ENCODE measurements at places on chromosomes 6 and 20.
A peak's percentile ranks its signal among the peaks of the same experiment; 100 is the strongest.

- DNase-seq: no peak
Measured at GRCh38 chr20:21398109-21399004, 1.0 kb upstream of the NKX2-4 start.

DNA sequence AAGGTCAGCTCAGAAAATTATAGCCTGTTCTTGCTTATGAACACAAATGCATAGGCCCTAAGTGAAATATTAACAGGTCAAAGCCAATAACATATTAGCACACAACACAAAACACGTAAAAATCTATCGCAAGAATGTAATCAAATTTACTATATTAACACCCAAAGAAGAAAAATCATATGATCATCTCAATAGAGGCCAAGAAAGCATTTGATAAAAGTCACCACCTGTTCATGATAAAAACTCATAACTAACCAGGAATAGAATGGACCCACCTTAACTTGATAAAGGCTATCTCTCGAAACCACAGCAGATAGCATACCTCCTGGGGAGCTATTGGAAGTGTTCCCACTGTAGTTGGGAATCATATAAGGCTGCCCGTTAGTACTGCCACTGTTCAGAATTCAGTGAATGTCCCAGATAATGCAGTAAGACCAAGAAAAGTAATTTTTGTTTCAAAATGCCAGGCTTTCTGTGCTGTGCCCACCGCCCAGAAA is 21.6 kb downstream of the POFUT1 start:
- DNase-seq: no peak

DNA sequence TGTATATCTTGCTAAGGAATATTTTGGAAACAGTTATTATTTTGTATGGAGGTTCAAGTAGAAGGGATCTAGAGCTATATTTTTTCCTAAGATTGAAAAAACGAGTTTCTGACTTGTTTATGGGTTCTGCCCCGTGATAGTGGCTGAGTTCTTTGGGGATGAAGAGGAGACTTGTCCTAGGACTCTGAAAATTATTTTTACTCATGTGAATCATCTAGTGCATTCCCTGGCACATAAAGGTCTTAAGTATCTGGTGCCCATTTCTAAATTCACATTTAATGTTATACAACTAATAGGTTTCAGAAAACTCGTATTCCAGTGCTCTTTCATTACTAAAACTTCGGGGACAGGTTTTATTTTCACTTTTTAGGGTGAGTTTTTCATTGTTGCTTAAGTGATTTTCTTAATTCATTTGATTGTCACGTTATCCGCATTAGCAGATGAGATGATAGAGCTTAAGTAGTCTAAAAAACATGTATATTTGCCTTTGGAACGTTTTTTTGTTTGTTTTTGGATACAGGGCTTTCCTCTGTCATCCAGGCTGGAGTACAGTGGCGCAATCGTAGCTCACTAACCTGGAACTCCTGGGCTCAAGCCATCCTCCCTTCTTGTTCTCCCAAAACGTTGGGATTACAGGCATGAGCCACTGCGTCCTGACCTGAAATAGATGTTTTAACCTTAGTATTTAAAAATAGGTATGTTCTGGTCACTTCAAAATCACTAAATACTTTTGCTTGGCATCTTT is 2.1 kb downstream of the NFYA start:
- no peak for DNase-seq

GRCh38 chr20:23065266-23066201 is 16.1 kb upstream of the THBD start:
- no peak for DNase-seq

DNA sequence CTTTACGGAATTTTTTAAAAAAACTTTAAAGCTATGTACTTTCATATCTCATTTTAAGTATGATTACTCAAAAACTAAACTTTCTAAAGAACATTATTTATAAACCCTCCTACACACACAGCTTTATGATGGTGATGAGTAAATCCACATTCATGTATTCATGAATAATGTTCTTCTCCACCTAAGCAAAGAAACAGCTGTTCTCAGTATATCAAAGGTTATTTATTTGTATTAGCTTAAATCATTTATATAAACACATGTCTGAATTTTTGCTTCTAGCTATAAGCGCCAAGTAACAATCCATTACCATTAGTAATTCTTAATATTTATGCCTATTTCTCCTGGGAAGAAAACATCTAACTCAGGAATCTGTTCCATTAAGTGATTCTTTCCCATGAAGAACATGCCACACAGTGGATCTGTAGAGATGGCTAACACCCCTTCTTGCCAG is 63.3 kb downstream of the SMLR1 start:
- no peak for DNase-seq

- DNase-seq: no peak
Measured at GRCh38 chr6:157090736-157091135, 232.6 kb downstream of the TMEM242 start.

GRCh38 chr6:34566830-34567546 is 10.9 kb upstream of the SPDEF start:
- no peak for DNase-seq

GRCh38 chr6:167049275-167049674 is 50.1 kb downstream of the CEP43 start:
- DNase-seq: no peak

DNA sequence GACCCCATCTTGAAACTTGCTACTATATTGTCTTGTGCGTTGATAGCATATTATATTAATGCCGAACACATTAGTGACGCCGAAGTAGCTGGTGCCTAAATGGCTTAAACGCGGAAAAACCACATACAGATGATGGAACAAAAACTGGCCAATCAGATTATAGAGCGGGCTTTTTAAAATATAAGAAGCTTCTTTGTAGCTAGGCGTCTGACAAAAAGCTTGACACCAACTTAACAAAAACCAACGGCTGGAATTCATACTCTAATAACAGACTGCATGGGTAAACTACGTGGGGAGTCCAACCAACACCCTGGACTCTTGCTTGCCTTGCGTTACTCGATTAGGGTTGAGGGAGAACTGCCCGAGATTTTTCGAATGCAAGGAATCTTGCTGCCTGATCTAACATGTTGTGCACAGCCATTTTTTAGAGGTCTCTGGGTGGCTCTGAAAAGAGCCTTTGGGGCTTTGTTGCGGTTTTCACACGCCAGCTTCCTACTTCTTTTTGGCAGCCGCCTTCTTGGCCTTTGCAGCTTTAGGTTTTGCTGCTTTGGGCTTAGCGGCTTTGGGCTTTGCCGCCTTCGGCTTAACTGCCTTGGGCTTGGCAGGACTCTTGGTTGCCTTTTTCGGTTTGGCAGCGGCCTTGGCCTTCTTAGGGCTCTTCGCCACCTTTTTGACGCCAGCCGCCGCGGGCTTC is 45.7 kb downstream of the OR2B2 start:
- DNase-seq: no peak

DNA sequence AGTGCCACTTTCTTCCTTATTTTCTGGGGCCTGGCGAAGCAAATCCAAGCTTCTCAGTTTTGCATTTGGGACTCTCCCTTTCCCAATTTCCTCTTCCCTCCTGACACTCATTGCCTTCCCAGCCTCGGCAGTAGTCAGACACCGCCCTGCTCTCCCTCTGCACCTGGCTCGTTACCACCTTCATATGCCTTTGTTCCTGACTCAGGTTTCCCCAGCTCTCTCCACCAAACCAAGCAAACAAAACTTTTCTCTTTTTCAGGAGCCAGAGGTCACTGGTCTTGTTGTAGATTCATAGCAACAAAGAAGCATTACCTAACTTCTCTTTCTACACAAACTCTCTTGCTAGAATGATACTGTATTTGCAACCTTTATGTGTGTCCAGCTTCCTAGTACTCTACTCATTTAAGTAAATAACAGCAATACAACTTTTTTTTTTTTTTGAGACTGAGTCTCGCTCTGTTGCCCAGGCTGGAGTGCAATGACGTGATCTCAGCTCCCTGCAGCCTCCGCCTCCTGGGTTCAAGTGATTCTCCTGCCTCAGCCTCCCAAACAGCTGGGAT is 9.0 kb upstream of the ZC3H12D start:
- no peak for DNase-seq

DNA sequence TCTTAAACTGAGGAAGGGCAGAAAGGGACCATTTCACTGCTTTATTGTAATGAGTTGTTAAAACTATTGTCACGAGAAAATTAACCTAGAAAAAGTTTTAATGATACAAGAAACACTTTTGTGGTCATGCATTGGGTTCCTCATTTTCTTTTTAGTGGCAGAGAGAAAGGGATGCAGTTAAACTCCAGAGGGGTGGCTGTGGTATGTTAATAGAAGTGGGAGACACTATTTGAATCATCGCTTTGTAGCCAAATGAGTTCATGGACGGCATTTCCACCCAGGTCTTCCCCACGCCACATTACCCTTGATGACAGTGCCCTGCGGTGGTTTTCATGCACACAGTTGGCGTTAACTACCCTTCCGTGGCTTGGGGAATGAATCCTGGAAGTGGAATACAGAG is 235.6 kb downstream of the PLCB1 start:
- no peak for DNase-seq

DNA sequence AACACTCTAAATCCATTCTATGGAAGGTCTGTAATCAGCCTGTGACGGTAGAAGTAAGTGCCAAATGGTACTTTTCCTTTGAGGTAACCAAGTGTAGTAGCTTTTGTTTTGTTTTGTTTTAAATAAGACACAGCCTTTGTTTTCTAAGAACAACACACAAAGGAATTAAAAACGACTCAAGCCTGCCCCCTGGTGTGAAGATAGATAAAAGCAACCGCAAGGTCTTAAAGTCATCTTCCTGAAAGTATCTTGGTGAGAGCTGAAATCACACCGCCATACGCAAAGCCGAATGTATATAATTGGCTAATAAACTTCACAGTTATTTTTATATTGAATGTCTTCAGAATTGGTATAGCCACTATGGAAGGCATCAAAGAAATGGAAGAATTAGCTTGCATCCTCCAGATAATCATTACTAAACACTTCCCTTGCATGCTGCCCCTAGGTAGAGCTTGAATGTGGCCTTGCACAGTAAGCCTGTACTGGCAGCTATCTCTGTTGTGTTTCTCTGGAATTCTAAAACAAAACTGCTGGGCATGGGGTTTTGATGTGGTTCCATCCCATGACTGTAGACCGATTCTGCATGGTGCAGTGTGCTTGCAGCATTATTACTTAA is 95.6 kb downstream of the LAMP5 start:
- DNase-seq: peak; percentile 42

GRCh38 chr6:45611491-45611890 is 233.8 kb upstream of the SUPT3H start:
- DNase-seq: no peak

DNA sequence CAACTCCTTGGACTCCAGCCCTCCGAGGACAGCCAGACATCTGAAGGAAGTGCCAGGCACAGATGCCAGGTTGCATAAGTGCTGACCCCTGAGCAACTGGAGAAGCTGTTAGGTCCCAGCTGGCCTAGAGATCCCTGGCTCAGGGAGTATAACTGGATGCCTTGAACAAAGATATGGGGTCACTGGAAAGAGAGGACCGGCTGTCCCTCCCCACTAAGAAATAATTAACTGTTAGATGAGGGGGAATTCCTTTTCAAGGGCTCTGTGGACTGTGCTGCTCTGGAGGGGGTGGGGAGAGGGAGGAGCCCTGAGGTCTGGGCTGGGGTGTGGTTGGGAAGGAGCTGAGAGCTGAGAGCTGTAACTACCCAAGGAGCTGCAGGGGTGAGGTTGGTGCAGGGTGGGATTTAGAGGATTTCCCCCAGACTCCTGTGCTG is 39.6 kb downstream of the HLA-F start:
- no peak for DNase-seq

GRCh38 chr6:28839443-28840120 is 84.2 kb downstream of the TRIM27 start:
- DNase-seq: no peak

- DNase-seq: no peak
Measured at GRCh38 chr6:169904051-169904922, 152.9 kb downstream of the ERMARD start.

- no peak for DNase-seq
Measured at GRCh38 chr20:25081730-25082497, at the start of gene VSX1. TSS of gene VSX1 (minus strand) at chr20:25082141. CDS start at chr20:25082096, 45 bp downstream.

DNA sequence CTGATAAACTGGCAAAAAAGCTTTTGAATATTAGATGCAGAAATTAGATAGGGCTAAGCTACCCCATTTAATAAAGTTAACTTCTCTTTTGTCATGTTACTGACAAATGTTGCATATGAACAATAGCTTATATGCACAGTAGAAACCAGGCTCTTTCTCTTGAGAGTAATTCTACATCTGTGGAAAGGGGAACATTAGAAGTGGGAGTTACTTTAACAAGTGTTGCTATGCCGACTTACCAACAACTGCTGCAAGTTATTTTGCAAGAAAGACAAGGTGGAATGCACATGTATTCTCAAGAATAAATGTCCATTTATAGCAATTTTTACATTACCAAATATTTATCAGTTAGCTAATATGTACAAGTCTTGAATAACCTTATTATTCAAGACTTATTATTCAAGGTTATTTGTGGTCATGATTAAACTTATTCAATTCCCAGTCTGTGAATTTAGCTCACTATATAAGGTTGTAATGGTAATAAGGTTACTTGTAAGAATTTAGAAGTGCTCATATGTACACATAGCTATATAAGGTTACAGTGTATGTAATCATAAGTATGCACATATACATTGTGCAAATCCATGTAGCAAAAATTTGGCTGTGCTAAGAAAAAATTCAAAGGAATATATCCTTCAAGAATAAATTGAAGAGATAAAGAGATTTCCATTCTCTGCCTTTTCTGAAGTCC is 38.3 kb downstream of the ADGRG6 start:
- DNase-seq: no peak

DNA sequence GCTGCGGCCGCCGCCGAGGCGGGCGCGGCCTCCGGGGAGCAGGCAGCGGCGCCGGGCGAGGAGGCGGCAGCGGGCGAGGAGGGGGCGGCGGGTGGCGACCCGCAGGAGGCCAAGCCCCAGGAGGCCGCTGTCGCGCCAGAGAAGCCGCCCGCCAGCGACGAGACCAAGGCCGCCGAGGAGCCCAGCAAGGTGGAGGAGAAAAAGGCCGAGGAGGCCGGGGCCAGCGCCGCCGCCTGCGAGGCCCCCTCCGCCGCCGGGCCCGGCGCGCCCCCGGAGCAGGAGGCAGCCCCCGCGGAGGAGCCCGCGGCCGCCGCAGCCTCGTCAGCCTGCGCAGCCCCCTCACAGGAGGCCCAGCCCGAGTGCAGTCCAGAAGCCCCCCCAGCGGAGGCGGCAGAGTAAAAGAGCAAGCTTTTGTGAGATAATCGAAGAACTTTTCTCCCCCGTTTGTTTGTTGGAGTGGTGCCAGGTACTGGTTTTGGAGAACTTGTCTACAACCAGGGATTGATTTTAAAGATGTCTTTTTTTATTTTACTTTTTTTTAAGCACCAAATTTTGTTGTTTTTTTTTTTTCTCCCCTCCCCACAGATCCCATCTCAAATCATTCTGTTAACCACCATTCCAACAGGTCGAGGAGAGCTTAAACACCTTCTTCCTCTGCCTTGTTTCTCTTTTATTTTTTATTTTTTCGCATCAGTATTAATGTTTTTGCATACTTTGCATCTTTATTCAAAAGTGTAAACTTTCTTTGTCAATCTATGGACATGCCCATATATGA is 3.2 kb downstream of the MARCKS start:
- DNase-seq: no peak

GRCh38 chr20:36644706-36645095 is 1.3 kb downstream of the SLA2 start:
- no peak for DNase-seq

GRCh38 chr6:45929421-45930361 is 86.0 kb downstream of the CLIC5 start:
- DNase-seq: no peak

- peak; percentile 3 for DNase-seq
Measured at GRCh38 chr6:98547634-98548033, 286.7 kb upstream of the POU3F2 start.

All from GM04504 (cell line).